ENCODE measurements at places on chromosomes 5 and 9.
A peak's percentile ranks its signal among the peaks of the same experiment; 100 is the strongest.

- DNase-seq, result peak; percentile 22
These were observed 31.7 kb upstream of the PRXL2C start for GRCh38 chr9:96686638-96687335.

- no peak for DNase-seq
These were observed 18.4 kb downstream of the MSANTD3 start for GRCh38 chr9:100445161-100445902.

DNA sequence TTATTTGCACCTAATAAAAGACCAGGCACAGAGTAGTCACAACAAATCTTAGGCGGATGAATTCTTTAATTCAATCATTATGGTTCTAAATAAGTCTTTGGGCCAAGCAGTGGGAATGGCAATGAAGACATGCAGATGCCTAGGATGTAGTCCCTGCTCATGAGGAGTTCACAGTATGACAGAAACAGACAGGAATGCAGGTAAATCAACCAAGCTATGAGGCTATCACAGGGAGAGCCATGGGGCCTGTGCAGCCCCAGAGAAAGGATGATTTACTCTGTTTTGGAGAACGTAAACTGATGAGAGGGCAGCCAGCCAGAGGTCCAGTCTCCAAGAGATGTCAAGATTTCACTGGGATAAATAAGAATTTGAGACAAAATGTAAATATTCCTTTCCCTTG, 129.4 kb downstream of the TRIM32 start:
- DNase-seq, result no peak

DNA sequence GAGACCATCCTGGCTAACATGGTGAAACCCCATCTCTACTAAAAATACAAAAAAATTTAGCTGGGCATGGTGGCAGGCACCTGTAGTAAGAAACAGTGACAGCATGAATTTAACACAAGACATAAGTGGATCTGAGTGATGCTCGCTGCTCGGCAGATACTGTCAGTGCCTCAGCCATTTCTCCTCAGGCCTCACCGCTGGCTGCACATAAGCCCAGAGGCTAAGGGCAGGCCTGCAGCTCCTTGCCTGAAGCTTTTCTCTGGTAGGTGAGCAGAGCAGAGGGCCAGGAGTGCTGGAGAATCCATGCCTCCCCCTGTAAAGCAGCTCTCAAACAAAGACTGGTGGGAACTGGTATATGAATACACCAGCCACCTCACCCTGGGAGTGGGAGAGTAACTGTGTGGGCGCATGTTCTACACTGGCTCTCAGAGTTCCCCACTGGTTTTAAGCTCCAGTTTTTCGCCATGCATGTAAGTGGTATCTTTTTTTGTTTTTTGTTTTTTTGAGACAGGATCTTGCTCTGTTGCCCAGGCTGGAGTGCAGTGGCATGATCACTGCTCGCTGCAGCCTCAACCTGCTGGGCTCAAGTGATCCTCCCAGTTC, 10.3 kb upstream of the CD72 start:
- no peak for DNase-seq

- DNase-seq, result no peak
These were observed 3.2 kb upstream of the ANXA1 start for GRCh38 chr9:73148447-73148937.

- no peak for DNase-seq
These were observed 39.8 kb downstream of the SERINC5 start for GRCh38 chr5:80216096-80216495.

DNA sequence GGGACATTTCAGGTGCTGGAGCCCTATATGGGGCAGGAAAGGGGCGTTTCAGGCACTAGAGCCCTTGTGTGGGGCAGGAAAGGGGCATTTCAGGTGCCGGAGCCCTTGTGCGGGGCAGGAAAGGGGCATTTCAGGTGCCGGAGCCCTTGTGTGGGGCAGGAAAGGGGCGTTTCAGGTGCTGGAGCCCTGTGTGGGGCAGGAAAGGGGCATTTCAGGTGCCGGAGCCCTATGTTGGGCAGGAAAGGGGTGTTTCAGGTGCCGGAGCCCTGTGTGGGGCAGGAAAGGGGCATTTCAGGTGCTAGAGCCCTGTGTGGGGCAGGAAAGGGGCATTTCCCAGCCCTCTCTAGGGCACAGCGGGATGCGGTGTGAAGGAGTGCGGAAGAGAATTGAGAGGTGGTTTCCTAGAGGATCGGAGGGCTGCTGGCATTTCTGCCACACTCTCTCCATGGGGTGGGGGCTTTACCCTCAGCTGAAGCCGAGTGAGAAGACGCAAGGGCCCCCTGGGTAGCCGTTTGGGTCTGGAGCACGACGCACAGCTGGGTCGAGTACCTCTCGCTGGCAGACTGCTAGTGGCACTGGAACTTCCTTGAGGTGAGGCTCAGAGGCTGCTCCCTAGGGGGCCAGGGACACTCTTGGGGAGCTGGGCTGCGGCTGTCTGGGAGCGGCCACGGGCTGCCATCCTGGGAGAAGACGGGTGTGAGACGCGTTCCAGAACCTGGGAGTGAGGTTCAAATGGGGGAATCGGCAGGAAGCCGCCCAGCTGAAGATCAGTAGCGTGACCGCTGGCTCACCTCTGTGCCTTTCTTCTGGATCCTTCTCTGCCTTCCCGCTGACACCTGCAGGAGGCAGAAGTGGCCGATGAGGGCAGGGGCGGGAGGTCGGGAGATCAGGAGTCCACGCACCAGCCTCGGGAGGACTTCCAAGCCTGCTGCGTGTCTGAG, 122.6 kb upstream of the IRX4 start:
- no peak for DNase-seq

DNA sequence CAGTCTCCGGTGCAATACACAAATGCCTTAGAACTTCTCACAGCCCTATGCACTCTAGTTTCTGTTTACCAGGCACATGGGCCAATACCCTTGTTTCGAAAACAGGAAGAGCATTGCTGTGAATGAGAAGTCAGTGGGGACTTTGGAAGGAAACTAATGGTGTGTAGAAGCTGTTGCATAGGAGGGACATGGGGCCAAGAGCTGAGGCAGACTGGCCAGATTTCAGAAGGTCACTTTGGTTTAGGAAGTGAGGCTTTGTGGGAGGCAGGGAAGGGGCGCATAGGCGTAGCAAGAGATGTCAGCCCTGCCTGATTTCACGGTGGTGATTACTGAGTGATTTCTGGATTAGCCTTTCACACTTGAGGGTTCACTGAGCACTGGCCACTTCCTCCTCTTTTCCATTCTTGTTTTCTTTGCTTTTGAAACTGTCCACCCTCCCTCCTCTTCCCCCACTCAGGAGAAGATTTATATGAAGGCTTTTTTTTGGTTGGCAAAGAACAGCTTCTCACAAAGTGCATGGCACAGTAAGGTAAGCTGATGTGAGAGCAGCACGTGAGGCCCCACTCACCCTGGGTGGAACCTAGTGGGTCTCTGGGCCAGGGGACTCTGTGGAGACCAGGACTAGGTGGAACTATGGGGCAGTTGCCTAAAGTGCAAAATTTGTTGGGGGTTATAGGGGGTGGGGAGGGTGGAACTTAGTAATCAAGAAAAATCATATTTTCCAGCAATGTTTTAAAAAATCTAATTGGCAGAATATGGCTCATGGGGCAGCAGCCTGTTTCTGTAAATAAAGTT, 6.1 kb upstream of the TMEM252 start:
- no peak for DNase-seq

GRCh38 chr5:173320259-173320658, 8.0 kb downstream of the STC2 start:
- no peak for DNase-seq

DNA sequence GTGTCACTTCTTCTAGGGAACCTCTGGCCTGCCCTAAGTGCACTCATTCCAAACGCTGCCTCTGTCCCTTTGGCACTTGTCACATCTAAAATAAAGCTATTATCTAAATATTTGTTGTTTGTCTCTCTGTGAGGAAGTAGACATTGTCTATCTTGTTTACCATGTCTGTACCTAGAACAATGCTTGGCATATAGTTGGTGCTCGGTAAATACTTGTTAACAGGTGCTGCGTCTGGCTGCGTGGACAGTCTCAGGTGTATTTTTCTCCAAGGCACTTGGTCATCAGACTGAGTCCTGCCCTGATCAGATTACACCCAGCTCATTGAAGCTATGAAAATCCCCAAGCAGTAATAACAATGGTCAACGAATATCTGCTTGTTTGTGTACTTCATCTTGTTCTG, 174.9 kb upstream of the SMIM23 start:
- no peak for DNase-seq
